Lung microvascular endothelial cell (primary cell): ENCODE measurements at places on chromosomes 4 and X. TPM values are rescaled to one million over a fixed set of nuclear protein-coding genes. Genes with fewer than 3 reads are reported as not detected.

DNA sequence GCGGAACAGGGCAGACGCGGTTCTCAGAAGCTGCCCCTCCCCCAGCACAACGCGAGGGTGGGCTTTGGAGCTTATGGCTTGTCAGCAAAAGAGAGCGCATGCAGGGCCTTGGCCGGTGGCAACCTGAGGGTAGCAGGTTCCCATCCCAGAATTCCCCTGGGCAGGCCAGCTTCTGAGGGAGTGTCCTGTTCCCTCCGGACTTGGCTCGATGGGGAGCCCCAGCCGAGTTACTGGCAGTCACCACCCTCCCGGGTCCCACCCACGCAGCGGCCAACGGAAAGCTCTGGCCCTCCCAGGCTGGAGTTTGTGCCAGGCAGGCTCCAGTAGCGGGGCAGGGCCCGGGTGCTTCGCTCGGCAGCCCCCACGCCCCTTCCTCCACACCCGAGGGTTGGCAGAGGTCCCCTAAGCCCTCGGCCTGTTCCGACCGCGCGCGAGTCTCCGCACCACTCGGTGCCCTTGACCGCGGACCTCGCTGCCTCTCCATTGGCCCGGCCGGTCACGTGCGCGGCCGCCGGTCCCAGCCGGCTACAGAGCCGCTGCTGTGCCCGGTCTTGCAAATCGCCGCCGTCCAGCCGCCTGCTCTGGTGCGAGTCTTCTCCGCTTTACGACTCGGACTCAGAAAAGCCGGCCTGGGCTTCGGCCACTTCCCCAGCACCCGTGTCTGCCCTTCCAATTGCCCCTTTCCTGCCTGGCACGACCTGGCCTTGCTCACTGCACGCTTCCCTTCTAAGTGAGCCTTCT lies 20.9 kb upstream of the MTM1 start:
- DNase-seq: peak; percentile 53

- DNase-seq: peak; percentile 76
Measured at GRCh38 chr4:99405433-99406115, 29.6 kb downstream of the ADH7 start.

Gene STOX2
- 3.9 and 24.2 TPM in 2 replicates for total RNA-seq

Gene DCX
- total RNA-seq: not detected in 2 replicates

DNA sequence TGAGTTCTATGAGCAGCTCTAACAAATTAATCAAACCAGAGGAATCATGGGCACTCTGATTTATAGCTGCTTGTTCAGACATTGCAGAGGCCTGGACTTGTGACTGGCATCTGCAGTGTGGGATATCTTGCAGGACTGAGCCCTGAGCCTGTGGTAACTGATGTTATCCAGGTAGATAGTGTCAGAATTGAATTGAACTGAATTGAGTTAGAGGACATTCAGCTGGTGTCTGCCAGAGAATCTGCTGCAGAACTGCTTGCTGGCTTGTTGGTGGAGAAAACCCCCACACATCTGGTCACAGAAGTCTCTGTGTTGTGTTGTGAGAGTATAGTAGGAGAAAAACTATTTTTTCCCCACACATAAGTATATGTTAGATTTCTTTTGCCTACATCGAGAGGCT lies 42.2 kb downstream of the SMIM20 start:
- DNase-seq: no peak

DNA sequence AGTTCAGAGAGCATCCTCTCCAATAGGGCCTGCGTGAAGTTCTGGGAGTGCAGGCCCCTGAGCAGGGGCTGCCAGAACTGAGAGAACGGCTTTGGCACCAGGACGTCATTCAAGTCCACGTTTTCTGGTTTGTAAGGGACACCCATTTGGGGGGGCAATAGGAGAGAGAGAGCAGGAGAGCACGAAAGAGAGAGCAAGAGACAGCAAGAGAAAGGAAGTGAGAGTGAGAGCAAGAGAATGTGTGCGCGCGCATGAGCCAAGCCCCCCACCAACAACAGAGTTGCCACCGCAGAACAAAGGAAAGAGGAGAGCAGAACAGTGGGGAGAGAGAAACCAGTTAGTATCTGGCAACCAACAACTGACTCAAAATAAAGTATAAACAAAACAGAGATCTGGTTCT lies 10.4 kb downstream of the LAS1L start:
- no peak for DNase-seq

- DNase-seq: no peak
Measured at GRCh38 chr4:113695328-113696169, 66.0 kb downstream of the CAMK2D start.

- no peak for DNase-seq
Measured at GRCh38 chrX:148611993-148612392, 111.6 kb downstream of the AFF2 start.

Gene ASB11
- not detected in 2 replicates for total RNA-seq

DNA sequence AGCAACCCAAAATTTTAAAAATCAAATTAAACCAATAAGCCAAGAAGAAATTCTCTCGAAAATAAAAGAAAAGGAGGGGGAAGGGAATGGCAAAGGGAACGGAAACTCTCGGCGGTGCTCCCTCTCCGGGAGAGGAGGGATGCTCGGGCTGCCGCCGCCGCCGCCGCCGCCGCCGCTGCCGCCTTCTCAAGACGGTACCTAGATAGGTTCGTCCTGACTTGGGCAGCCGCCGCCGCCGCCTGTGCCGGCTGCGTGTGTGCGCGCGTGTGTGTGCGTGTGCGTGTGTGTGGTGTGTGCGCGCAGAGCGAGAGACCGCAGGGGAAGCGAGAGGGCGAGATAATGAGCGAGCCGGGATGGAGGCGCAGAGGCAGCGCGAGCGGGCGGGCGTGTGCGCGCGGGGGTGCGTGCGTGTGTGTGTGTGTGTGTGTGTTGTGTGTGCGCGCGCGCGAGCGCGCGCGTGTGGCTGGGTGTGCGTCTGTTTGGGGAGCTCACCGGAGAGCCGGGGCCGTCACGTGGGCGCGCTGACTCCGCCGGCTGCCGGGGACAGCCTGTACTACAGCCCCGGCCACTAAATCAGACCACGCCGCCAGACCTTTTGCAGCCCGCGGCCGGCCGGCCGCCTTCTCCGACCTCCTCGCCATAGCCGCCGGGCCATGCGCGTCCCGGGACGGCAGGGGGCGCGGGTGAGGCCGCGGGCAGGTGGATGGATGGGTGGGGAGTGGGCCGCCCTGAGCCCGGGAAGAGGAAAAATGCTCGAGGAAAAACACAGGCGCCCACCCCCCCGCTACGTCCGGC lies 111.6 kb downstream of the DHX15 start:
- DNase-seq: peak; percentile 85

DNA sequence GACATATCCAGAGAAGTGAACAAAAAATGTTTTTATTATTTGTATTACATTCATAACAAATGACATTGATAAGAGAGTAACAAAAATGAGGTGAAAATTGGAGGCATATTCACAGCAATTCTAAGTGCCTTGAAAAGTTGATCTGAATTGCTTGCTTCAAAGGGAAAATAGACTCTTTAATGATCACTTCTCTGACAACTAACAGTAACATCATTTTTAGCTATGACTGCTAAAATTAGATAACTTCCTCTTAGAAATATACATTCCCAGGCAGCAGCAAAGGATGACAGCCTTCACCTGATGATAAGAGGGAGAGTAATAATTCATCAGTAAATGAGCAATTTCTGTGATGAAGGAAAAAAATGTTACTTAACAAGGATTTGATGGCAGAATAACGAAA lies 472.5 kb downstream of the PCDH10 start:
- no peak for DNase-seq

GRCh38 chrX:119756926-119757635 lies 1.3 kb upstream of the SOWAHD start:
- DNase-seq: no peak

DNA sequence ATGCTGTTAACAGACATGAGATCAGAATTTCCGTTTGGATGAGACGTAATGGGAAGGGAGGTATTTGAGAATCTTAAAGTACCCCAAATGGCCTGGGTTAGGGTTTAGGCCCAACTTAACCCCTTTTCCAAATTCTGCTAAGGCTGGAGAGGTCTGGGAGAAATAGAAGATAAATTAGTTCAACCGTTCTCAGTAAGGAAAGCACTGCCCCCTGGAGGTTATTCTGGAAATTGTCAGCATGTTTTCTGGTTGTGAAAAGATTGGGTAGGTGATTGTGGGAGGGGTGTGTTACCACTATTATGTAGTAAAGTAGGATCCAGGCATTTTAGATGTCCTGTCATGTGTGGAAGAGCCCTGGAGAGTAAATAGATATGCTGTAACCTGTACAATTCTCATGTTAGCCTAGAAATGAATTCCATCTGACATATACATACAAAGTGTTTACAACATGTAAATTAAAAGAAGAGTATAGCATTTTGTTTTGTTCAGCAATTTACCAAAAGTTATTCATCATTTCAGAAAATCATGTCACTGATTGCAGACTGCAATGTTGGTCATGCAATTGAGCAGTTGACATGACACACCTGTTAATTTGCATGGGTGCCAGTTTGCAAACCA lies 26.8 kb upstream of the GRXCR1 start:
- DNase-seq: peak; percentile 67

DNA sequence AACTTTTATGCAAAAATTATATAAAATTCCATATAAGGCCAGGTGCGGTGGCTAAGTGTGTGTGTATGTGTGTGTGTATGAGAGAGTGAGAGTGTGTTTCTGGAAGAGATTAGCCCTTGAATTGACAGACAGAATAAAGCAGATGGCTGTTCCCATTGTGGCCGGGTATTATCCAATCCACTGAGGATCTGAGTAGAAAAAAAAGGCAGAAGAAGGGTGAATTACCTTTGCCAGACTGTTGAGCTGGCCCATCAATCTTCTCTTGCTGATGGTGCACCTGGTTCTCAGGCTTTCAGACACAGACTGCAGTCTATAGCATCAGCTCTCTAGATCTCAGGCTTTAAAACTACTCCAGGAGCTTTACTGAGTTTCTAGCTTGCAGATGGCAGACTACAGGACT lies 92.2 kb upstream of the SLIT2 start:
- no peak for DNase-seq

- no peak for DNase-seq
Measured at GRCh38 chr4:38411092-38411491, 252.9 kb upstream of the KLF3 start.

GRCh38 chrX:47129899-47130358 lies 14.6 kb downstream of the NDUFB11 start:
- no peak for DNase-seq
